ENCODE measurements at places on chromosomes 6 and 20.

DNA sequence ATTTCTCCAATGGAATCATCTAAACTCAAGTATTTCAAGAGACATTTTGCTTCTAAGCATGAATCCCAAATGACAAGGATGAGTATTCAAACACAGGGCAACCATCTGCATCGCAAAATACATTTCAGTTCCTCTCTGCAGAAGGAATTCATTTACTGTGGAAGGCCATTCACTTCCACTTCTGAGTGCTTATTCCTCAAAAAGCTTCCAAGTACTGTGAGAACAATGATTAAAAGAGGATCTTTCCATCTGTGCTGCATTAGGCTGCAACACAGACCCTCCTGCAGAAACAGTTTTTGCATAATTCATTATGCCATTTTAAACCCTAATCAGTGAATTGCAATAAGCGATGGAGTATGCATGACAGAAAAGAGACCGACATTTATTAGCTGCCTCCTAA is 52.5 kb downstream of the ARHGAP18 start:
- no peak for DNase-seq

GRCh38 chr20:49674383-49675352 is 39.0 kb downstream of the B4GALT5 start:
- DNase-seq: no peak

- no peak for DNase-seq
Measured at GRCh38 chr6:108870357-108870756, 22.1 kb downstream of the ARMC2 start.

DNA sequence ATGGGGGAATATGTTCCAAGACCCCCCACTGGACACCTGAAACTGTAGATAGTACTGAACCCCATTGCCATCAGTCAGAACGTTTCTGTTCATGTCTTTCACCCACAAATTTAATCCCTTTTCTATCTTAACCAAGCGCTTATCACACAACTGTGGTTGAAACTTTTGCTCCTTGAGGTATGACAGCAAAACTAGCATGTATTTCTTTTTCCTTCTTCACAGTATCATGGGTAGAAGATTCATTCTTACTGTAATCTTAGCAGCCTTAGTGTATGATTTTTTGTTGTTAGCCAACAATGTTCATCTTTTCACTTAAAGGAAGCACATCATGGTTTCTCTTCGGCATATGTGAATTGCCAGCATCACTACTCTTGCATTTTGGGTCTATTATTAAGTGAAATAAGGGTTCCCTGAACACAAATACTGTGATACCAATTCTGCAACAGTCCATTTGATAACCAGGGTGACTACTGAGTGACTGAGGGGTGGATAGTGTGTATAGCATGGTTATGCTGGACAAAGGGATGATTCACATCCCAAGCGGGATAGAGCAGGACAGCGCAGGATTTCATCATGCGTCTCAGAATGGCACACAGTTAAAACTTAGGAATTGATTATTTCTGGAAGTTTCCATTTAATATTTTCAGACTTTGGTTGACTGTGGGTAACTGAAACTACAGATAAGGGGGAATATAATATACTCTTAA is 41.8 kb downstream of the KCNS1 start:
- DNase-seq: no peak

GRCh38 chr20:62964700-62965099 is 12.2 kb downstream of the SLC17A9 start:
- no peak for DNase-seq

GRCh38 chr6:158376631-158377081 is 64.4 kb downstream of the TULP4 start:
- DNase-seq: no peak

DNA sequence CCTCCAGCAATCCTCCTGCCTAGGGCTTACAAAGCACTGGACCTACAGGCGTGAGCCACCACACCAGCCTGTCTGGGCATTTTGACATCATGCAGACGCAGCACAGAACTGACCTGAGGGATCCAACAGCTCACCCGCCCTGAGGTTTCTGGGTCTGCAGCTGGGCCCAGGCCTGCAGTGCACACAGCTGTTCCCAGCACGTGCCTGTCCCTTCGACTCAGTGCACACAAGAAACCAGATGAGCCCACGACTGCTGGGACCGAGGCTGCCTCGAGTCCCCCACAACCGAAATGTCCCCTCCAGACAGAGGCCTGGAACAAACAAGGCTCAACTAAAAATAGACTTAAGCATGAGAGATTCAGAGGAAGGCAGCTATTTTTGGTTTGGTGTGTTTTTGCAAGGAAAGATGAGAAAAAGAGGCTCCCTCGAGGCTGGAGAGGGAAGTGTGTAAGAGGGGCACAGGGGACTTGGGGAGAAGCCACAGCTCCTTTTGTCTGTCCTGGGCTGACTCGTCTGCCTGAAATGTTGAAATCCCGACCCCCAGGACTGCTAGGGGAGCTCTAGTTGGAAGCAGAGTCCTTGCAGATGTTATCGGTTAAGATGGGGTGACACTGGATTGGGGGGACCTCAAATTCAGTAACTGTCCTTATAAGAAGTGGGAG is 66.3 kb downstream of the YTHDF1 start:
- no peak for DNase-seq

- no peak for DNase-seq
Measured at GRCh38 chr6:108568551-108569305, 8.0 kb downstream of the FOXO3 start.

- DNase-seq: peak; percentile 45
Measured at GRCh38 chr6:19569563-19569962, 267.6 kb upstream of the ID4 start.

DNA sequence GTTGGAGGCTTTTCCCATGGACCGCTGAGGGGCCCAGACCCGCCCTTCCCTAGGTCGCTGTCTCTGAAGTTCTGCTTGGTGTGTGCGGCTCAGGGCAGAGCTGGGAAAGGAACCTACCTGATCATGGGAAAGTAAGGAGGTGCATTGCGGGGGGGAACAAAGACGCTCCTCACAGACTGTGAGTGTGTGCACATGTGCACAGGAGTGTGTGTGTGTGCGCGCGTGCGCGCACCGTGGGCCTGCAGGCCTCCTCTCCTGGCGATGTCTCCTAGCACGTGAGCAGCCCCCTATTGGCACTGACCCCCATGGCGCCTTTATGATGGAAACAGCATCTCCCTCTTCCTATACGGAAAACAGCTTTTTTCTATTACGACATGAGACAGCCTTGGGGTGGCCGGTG is 224.1 kb downstream of the TAF4 start:
- DNase-seq: no peak
